NCI-H510A (cell line): ENCODE measurements at places on chromosomes 4 and X.
A peak's percentile ranks its signal among the peaks of the same experiment; 100 is the strongest.

DNA sequence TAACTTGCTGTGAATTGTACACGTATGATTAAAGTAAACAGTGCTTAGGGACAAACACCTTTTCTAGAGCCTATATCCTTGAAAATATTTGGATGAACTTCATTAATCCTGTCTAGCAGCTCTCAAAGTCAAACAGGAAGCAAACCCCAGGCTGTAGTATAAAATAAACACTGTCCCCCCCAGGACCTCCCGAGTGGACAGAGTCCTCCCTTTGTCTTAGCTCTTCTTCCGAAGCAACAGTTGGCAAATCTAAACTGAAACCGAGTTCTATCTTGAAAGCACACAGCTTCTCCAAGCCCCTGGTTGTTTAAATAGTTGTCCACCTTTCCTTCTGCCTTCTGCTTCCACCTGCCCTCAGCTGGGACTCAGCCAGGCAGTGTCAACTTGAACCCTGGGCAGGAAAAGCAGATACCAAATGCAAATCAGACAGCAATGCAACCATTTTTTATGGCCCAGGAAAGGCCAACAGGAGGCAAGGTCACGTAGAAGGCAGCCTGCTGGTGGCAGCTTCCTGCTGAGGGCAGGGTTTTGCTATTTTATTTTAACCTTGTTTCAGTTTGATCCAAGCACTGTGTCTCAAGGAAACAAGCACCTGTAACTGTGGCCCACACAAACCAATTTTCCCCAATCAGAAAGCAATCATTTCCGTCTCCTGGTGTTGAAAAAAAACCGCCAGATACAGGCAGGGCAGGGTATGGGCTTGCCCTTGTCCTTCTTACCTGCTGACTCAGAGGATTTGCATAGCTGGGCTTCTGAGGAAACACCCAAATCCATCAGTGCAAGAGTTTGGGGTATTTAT, 110.3 kb upstream of the KIT start:
- DNase-seq, result peak; percentile 21

- DNase-seq, result no peak
These were observed 671.6 kb upstream of the BOD1L1 start for GRCh38 chr4:14299166-14299565.

GRCh38 chrX:49627086-49627777, 28.4 kb downstream of the GAGE1 start:
- no peak for DNase-seq

- DNase-seq, result no peak
These were observed 1.1 kb downstream of the PLAC8 start for GRCh38 chr4:83113429-83113786.

GRCh38 chr4:165621983-165622382, 243.2 kb downstream of the CPE start:
- no peak for DNase-seq

GRCh38 chr4:155722336-155722735, 36.5 kb upstream of the GUCY1B1 start:
- DNase-seq, result no peak

DNA sequence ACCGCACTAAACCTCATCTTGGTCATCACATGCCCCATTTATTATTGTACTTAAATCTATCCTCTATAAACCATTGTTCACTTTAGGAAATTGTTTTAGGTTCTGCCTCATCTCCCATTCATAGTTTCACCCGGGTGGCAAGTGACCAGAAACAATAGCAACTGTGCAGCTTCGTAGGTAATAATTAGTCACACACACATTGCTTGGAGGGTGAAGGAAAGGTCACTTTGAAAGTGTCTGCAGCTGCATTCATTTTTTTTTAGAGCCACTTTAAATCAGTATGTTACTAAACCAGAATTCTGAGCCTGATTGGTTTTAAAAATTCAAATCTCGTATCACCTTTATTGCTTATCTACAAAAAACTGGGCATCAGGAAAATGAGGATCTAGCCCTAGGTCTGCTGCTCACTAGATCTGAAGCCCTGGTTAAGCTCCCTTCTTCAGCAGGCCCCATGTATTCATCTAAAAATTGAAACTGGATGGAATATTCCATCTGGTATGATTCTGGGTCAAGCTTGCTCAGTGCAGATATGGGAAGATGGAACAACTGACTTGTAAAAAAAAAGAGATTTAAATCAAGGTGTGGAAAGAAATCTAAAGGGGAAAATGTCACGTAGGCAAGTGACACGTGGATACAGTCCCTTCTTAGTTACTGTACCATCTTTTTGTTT, 62.4 kb downstream of the LIMCH1 start:
- no peak for DNase-seq

- no peak for DNase-seq
These were observed 192.0 kb upstream of the ANK2 start for GRCh38 chr4:112857461-112857860.

DNA sequence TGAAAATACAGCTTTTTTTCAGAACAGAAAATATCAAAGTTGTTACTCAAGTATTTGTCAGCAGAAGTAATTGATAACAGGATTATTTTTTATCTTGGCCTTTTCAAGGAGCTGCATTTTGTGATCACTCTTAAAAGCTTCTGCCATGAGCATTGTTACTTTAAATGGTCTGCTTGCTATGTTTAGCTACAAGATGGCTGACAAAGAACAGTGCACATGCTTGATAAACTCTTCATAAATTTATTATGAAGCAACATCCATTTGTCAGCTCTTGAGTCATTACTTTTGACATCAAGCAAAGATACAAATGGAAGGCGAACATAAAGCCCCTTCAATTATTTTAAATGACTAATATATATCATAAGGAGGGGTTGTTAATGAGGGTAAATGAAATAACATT, 205.4 kb upstream of the RPS6KA3 start:
- no peak for DNase-seq

DNA sequence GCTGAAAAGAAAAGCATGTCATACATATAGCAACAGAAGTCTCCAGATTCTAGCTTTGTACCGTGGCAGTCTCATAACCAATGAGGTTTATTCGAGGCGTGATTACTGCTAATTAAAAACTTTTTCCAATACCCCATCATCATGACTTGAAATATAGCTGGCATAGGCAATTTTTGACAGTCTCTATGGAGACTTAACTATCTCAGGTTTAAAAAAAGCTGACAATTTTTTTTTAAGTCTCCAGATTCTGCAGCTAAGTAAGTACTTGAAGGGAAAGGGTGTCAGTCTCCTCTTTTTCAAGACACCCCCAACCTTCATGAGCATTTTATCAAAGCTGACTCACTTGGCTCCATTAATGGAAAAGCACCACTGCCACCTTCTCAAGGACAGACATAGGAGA, 126.3 kb upstream of the RXFP1 start:
- no peak for DNase-seq

DNA sequence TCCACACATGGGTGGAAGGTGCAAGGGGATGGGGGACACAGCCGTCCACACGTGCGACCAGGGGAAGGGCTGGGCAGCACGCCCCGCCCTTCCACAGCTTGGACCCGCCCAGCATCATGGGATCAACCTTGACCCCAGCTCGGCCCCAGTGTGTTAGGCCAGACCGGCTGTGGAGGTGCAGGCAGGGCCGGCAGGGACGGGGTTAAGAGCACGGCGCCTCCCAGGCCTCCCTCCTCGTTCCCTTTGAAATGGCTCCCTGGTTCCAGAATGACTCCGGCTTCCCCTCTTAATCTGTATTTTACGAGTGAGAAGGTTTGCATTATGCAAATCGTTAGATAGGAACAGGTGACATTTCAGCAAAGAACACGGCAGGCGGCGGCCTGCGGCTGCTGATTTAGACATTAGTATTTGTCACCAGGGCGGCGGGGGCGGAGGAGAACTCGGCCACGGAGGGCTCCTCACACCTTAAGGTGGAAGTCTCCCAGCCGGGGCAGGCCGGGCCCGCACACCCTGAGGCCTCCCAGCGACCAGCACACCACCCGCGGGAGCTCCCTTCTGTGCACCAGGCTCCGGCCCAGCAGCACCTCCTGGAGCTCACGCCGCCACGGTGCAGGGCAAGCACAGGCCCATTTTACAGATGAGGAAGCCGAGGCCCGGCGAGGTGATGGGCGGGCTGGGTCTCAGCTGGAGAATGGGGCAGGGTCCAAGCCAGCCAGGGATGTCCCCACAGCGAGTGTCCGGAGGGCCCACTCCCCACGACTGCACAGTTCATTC, 116.1 kb downstream of the FAM53A start:
- DNase-seq, result no peak

- DNase-seq, result no peak
These were observed 48.9 kb downstream of the MAGEC1 start for GRCh38 chrX:141952603-141953002.

DNA sequence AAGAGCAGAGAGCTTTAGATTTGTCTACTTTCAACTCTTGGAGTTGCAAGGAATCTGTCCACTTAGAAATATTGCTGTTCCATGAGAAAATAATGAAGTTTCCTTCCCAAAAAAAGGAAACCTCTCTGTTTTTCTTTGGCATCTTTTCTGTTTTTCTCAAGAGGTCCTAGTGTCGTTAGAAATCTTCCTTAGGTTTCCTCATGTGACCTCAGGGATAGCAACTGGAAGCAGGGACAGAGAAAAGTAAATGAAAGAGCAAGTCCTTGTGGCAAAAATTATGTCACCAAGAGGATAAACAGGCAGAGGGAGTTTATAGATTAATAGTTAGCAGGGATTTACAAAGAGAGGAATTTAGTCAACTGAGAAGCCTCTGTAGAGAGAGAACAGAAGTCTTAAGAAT, 478.4 kb upstream of the ADGRL3 start:
- DNase-seq, result no peak

GRCh38 chr4:94939791-94940519, 182.2 kb downstream of the BMPR1B start:
- DNase-seq, result no peak

- DNase-seq, result no peak
These were observed 19.2 kb upstream of the TLR1 start for GRCh38 chr4:38823766-38824165.

DNA sequence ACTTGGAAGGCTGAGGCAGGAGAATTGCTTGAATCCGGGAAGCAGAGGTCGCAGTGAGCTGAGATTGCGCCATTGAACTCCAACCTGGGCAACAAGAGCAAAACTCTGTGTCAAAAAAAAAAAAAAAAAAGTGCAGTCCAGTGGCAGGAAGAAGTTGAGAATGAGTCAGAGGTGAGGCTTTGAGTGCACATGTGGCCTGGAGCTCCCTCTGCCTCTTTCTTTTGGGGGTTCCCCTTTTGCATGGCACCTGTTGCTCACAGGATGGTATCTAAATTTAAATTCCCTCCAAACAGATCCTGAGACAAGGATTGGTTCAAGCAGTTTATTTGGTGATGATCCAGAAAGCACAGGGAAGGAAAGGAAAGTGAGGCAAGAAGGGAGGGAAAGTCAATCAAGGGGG, 151.4 kb upstream of the STX18 start:
- no peak for DNase-seq

GRCh38 chr4:34466411-34466810, 1777.9 kb downstream of the ARAP2 start:
- no peak for DNase-seq

DNA sequence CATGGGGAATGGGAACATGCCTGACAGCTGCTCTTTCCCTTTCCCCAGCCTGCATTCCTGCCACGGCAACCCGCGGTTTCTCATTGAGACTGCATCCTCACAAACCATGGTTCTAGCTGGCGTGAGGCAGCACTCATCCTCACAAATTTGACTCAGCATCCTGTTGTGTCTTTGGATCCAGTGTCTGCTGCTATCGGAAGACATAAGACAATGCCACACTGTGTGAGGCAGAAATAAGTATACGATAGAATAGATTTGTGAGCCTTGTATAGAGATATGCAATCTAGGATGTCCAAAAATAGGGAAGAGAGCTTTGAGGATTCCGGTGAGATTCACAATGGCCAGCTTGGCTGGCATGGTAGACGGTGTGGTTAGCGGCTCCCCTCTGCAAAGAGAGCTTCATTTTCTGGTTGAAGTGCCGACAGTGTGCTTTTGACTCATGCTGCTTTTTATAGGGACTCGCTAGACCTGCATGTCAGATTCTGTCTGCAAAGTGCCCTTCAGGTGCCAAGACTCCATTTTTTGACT, 161.3 kb upstream of the PSAPL1 start:
- no peak for DNase-seq

DNA sequence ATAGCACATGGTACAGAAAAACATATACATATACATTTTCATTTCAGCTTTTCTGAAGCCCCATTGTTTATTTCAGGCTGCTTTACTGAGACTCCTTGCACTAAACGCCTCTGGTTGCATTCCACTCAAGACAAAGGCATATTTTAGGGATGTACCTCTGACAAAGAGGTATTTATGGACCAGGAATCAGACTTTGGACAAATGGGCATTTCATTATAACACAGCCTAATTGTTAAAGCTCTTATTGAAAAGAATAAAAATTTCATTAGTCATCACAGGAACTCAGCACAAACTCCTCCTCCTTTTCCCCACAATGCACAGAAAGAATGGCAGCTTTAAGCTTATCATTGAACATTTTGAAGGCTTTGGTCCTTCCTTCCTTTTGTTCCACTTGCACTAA, 62.9 kb upstream of the UGT8 start:
- DNase-seq, result no peak

DNA sequence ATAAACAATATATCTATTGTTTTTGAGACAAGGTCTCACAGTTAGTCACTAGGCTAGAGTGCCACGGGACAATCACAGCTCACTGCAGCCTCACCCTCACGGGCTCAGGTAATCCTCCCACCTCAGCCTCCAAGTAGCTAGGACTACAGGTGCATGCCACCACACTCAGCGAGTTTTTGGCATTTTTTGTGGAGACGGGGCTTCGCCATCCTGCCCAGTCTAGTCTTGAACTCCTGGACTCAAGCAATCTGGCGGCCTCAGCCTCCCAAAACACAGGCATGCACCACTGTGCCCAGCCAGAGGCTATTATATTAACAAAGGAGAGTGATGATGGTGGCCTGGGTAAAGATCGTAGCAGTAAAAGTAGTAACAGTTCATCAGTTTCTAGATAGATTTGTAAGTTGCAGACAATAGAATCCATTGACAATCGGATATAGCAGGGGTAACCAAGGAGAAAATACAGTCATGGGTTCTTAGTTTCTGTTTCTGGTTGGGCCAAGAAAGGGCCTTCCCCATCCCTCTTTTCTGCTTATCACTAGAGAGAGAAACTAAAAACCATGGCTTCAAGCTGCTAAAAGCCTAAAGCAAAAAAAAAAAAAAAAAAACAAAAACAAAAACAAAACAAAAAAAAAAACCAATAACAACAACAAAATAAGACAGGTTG, 60.6 kb downstream of the ANXA10 start:
- no peak for DNase-seq

- no peak for DNase-seq
These were observed 2214.5 kb upstream of the TENM3 start for GRCh38 chr4:180028682-180029081.

DNA sequence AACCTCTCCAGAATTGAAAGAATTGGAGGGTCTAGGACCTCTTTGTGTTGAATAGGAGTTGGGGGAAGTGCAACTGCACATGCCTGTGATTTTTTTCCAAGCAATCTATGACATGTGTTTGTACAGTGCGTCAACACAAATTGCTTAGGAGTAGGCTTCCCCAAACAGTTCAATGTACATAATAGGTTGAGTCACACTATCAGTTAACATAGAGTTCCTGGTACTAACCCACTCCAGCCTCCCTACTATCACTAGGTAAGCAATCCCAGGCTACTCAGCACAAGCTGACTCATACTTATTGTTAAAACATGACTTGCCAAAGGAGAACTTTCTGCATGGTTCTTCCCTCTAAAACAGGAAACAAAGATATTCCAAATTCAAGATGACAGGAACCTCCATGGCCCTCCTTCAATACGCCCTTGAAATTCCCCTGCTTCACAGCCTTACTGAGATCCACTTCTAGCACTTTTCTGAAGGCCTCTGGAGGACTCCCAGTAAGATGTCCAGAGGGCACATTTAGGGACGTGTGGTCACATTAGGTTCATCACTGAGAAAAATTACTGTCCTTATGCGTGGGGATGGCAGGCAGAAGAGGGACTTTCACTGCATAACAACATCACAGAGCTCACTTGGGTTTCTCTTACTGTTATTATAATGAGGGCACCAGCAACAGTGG, 8.4 kb upstream of the VSIG1 start:
- no peak for DNase-seq
